ENCODE measurements at places on chromosomes 1 and 21.

- no peak for DNase-seq
These were observed 6.1 kb downstream of the LDLRAP1 start for GRCh38 chr1:25549273-25550154.

GRCh38 chr1:1058088-1058905 is 15.8 kb downstream of the RNF223 start:
- DNase-seq, result no peak

GRCh38 chr1:86741947-86742572 is 37.7 kb downstream of the SH3GLB1 start:
- no peak for DNase-seq

GRCh38 chr1:47686731-47687630 is 249.1 kb downstream of the FOXD2 start:
- DNase-seq, result no peak

GRCh38 chr1:101000131-101000873 is 25.3 kb downstream of the DPH5 start:
- DNase-seq, result no peak

GRCh38 chr1:219372916-219373615 is 199.4 kb downstream of the LYPLAL1 start:
- DNase-seq, result no peak

GRCh38 chr1:112465122-112465521 is 43.6 kb upstream of the WNT2B start:
- no peak for DNase-seq

DNA sequence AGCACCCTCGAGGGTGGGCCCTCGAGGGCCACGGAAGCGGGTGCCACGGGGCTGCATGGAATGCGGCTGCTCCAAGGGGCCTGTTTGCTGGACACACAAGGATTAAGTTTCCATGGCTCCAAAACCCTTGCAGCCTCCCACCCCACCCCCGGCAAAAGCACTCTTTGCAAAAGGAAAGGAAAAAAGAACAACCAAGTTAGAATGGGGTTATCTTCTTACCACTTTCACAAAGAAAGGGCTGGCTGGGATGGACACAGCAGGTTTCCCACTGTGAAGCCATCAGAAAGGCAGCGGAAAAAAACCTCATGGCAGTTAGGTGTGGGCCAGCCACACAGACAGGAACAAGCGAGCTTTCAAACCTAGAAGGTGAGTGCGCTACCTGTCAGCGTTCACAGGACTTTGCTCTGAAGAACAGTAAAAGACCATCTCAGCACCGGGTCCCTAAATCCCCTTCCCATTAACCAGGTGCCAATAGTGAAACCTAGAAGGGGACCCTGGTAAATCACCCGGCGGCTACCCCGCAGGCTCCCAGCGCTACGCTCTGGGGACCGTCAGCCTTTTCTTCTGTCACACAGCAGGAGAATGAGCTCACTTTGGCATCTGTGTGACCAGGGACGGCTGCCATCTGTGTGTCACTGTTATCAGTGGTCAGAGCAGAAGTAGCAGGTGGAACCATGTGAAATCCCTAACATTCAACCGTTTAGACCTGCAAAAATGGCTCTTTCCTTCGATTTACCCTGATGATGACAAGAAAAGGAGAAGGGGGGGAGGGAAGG is 93.0 kb downstream of the SIM2 start:
- no peak for DNase-seq

- no peak for DNase-seq
These were observed 101.7 kb upstream of the HAO2 start for GRCh38 chr1:119266858-119267257.

DNA sequence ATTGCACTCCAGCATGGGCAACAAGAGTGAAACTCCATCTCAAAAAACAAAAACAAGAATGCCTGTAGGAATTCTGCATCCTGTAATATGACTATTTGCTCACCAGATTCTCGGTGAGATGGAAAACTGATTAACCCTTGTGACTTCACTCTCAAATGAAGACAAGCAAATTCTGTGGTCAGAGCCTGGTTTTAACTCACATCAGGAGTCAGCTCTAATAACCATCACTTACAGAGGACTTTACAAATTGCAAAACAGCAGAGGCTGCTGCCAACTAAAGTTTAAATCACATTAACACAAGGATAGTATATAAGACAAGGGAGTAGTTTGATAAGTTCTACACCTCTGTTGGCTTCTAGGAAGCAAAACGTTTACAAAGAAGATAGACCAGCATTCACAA is 35.7 kb upstream of the FAM163A start:
- DNase-seq, result no peak

DNA sequence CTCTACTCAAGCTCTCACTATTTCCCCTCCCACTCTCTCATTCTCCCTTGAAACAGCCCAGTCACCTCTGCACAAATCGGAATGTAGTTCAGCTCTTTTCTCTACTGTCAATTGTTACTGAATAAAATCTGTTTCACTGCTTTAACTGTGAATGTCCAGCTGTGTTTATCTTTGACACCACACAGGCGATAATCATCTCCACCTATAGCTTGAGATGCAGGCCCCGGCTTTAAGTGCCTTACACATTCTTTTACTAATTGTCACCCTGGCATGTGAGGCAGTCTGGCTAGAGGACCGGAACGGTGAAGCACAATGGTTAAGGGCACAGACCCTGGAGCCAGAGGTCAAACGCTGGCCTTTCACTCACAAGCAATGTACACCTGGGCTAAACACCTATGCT is 122.8 kb upstream of the C8B start:
- no peak for DNase-seq

GRCh38 chr1:19860418-19860817 is 21.8 kb upstream of the OTUD3 start:
- no peak for DNase-seq

- DNase-seq, result no peak
These were observed 52.8 kb upstream of the HNRNPU start for GRCh38 chr1:244917073-244917670.

DNA sequence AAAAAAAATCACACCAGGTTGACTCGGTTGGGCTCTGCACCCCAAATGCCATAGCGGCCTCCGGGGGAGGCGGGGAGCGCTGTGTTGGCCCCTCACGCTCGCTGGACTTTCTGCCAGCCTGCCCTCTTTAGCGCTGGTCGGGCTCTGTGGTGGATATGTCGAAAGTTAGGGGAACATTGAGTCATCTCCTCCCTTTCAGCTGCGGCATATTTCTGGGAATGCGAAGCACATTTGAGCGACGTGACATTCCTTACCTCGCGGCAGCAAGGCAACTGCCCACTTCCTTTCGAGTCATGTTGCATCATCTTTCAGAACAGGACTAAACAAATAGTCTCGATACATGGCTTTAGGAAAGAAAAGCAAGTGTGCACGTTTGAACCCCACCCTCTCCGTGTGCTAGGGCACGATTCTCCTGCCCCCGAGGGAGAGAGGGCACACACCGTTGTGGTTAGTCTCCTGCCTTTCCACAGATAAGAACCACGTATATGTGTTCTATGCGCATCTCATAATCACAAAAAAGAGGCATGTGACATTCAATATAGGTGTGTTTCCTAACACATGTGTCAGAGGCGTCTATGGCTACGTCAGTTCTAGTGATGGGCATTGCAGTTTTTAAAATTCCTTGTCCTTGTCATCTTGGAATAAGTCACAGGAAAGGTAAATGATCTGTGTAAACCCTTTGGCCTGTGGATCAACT is 105.9 kb upstream of the SLC45A1 start:
- no peak for DNase-seq
